ENCODE measurements at places on chromosomes 1 and 21. TPM values are rescaled to one million over a fixed set of nuclear protein-coding genes. Genes with fewer than 3 reads are reported as not detected.

DNA sequence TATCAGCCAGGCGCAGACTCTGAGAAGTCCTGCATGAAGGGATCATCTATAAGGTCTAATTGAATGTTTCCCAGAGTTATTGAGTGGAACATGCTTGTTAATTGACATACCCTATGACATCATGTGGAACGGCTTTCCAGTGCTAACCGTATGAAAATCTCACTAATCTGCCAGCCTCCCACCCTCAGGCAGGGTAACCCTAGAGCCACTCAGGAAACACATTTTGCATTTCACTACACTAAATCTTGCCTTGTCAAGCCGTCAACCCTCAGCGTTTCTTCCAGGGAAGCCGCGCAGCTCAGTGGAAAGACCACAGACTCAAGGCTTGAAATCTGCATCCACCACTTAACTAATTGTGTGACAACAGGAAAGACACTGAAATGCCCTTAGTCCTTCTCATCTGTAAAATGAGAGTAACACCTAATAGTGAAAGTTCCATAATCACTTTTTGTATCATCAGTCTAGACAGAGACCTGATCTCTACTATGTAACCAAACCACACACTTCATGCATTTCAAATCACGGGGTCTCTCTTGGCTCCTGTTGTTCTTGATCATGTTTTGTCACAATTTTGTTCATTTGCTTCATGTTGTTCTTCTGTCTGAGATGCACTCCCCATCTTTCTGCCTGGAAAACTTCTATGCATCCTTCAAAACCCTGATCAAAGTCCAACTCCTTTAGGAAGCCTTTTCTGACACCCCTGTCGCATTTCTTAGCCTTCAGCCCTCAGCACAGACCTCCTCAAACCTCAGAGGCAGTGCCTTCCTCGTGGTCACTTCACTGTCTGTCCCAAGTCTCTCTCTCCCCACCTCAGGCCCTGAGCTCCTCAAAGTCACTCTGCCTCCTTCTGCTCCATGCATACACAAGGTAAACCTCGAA, 246.5 kb downstream of the TOMM20 start:
- DNase-seq = no peak

DNA sequence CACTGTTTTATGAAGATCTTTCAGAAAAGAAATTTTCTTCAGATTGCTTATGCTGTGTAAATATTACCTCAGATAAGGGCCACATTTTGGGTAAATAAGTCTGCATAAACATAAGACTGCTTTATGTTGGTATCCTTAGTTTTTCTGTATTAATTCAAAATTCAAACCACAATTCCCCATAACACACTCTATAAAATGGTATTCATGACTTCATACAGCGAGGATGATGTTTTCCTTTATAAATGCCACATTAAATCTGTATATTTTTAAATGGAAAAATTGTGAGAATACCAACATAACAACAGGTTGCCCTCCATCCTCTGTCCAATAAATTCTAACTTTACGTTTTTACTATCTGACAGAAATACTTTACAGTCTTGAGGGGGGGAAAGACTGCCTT, 248.7 kb upstream of the CXADR start:
- no peak for DNase-seq

DNA sequence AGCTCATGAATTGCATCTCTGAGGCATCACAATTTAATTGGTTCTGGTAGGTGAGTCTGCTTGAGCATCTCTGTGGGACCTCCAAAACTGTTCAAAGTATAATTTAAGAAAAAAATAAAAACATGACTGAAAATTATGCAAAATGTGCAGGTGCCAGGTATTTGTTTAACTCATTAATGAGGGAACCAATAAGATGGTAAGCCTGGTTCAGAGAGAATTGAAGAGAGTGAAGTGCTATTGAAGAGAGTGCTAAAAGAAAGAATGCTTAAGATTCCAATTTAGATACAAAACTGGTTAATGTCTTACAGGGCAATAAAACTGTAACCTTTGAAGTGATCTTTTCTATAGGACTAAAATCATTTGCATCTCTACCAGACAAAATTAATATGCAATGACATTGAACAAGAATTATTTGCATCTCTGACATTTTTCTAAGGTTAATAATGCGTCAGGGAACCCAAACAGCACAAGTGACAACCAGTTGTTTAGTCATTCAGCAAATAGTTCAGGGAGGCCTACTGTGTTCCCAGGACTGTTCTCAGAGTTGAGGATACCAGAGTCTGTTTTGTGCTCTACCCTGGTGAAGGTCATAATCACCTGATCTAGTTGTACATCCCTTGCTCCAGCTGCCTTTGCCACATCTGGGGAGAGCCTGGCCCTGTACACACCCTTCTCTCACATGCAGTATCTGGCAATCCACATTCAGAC, 183.5 kb downstream of the PATJ start:
- no peak for DNase-seq

DNA sequence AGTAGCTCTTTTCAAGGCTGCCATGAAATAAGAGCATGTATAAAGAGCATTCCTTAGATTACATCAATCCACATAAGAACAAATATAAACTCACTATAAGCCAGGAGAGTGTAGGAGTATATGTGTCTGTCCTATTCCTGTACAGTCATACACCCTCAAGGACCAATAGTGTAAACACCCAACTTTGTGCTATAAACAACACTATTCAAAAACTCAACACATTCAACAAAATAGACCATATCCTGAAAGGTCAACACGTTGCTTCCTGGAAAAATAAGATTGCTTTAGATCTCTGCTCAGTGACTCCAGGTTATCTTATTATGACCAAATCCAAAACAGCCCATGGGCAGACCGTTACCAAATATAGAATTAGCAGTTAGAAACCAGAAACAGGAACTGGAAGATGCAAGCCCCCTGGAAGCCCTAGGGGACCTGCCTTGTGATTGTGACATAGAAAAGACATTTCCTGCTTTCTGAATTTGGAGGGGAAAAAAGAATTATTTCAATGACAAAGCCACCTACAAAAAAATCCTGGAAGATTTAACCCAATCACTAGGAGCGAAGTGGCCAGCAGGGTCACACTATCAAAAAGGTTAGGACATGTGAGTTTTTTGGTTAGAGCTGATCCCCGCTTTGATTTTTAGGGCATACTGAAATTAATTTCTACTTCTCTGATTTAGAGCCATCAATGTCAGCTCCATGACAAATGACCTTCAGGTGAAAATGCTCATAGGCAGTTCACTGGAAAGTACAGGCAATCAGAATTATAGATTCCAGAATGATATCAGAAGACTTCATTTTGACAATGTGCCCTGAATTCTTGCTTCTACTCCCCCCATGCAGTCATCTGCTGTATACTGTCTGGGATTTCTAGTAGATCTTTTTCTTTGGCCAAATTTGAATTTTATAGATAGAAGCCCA, 59.9 kb downstream of the LRRC8C start:
- no peak for DNase-seq

DNA sequence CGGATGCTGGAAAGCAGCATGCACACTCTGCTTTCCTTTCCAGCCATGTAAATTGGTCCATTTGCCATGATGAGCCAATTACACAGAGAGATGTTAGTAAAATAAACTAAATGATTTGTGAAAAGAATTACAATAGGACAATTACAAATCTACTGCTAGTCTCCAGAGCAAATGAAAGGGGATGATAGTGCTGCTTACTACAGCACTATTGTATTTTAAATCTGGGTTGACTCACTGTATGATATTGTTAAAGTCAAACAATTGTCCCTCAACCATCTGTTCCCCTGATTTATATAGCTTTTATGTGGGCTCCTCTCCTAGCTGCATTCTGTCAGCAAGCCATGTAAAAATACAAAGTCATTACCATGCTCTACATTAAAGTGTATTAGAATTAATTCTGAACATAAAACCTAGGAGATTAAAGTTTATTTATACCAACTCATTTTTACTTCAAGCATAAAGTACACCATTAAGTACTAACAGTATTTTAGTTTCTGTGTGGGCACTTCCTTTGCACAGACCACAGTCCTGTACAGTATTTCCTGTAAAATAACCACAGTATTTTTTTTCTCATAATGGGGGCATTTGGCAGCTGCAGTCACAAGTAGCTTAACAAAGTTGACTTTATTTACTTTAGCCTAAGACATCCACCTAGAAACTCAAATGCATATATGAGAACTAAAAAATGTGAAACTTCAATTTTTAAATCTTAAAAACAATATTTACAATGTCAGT, 135.8 kb downstream of the VAV3 start:
- no peak for DNase-seq

GRCh38 chr1:29711582-29712283, 475.4 kb downstream of the PTPRU start:
- DNase-seq = no peak

KCNK2 gene
- total RNA-seq = 0.34 TPM

DNA sequence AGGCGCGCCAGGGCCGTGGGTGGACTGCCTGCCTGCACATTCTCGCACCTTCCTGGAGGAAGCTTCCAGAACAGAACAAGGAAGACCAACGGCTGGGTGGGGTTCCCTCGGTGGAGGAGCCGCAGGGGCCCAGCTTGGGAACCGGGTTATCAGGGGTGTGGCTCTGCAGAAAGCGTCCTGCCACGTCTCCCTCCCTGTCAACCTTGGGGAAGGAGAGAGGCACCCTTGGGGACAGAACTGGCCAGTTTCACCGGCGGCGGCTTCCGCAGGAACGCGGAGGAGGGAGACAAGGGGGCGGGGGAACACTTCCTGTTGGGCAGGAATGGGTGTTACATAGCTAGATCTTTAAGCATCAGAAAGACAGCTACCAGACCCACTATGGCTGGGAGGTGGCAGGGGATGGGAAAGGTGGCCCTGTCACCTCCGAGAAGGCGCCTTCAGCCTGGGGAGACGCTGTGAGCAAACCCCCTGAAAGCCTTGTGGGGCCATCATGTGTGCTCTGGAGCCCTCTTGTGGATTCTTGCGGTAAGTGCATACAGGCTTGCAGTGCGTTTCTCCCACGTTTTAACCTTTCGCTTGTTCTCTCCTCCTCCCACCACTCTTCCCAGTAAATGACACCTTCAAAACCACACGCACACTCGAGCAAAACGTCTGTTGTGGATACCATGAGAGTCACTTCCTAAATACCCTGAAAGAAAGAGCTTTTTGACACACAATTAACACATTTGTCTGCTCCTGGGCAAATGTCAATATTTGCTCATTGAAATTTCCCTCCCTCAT, 3.8 kb upstream of the PLEKHA6 start:
- peak; percentile 94 for DNase-seq

- no peak for DNase-seq
Observed at GRCh38 chr1:158694596-158694995, 5.9 kb downstream of the OR6K2 start.

GRCh38 chr1:58401991-58402390, 144.5 kb downstream of the OMA1 start:
- DNase-seq = no peak

HHIPL2 gene
- total RNA-seq = not detected

DNA sequence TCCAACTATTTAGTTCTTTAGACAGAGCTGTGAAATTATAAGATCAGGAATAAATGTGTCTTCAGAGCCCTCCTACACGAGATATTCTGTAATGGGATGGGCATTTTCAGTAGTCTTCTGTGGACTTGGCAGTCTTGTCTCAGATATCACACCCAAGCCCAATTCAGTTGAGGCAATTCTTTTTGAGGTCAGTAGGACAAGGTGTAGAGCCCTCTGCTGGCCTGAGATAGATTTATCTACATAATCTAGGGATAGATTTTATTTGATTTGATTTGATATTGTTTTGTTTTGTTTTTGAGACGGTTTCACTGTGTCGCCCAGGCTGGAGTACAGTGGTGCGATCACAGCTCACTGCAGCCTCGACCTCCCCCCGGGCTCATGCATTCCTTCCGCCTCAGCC, 77.5 kb downstream of the FMN2 start:
- no peak for DNase-seq

DNA sequence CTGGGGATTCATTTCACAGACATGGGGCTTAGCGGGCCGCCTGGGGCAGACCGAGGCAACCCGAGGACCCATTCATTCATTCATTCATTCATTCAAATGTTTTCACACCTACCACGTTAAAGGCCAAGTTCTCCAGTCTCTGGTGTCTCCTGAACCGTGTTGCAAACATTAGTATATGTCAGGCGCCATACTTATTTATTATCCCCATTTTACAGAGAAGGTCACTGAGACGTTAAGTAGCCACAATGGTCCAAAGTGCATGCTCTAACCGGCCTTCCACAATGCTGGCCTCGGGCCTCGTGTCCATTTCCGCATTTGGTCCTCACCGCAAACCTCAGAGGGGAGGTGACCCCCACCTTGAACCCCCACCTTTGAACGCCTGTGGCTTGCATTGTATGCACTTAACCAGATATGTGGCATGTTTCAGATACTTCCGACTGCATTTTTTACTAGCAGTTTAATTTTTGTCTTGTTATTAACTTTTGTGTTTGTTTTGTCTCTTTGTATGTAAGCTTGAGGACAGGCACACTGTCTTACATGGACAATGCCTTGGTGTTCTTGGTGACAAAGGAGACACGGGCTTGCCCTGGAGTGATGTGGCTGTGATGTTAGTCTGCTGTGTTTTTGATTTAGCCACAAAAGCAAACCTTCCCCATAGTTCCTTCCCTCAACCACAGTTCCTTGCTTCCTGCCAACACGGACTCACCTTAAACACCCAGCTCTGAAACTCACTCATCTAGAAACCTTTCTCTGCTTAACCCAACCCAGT, 1.2 kb upstream of the IFFO2 start:
- no peak for DNase-seq

- DNase-seq = peak; percentile 74
Observed at GRCh38 chr1:210311726-210312493, 16.8 kb upstream of the HHAT start.

DNA sequence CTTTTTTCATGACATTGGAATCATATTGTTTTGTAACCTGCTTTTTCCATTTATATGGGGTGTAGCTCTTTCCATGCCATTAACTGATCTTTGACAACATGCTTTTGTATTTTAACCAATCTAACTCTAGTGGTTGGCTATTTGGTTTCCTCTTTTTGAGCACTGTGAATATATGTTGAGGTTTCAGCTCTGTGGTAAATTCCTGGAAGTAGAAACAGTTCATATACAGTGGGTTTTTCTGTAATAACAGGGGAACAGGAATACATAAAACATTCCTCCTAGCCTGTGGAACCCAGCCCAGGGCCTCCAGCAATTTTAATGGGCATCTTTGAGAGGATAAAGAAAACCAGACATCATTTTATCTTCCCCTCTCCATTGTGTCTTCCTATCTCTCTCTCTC, 17.4 kb downstream of the AZIN2 start:
- no peak for DNase-seq

- peak; percentile 46 for DNase-seq
Observed at GRCh38 chr1:201545851-201546492, 7.0 kb downstream of the NAV1 start.

DNA sequence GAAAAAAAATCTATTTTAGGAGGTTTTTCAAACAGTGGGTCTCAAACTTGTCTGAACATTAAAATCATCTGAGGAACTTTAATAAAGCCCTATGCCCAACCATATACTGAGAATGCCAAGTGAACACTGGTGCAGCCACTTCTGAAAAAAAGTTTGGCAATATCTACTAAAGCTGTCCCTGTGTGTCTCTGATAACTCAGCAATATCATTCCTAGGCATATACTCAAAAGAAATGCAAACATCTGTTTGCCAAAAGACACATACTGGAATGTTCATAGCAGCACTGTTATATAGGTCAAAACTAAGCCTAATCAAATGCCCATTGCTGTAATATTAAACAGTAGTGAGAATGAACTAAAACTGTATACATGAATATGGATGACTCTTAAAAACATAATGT, 74.2 kb upstream of the RGS4 start:
- no peak for DNase-seq

GRCh38 chr1:154485106-154485505, 16.9 kb upstream of the TDRD10 start:
- DNase-seq = peak; percentile 46

ADORA1 gene
- total RNA-seq = 3.3 TPM

Data from lower leg skin (tissue), 4 donors.